ENCODE measurements at places on chromosomes 5 and 9. TPM values are rescaled to one million over a fixed set of nuclear protein-coding genes. Genes with fewer than 3 reads are reported as not detected.

The TMEM252 gene
- total RNA-seq, result not detected

The SPACA9 gene
- 3.8 TPM for total RNA-seq

The CEL gene
- total RNA-seq, result 0.28 TPM

The QRFP gene
- total RNA-seq, result not detected

The RASA1 gene
- 29.2 TPM for total RNA-seq

The SAXO1 gene
- total RNA-seq, result not detected
